A549 treated with Mapracorat at 1 μM for 4 hours (cell line): ENCODE measurements at places on chromosomes 2 and 18. TPM values are rescaled to one million over a fixed set of nuclear protein-coding genes. Genes with fewer than 3 reads are reported as not detected.

The CNGA3 gene
- 0.06 TPM in 1 of 5 replicates, not detected in the others for total RNA-seq

The WNT10A gene
- 0.10 to 0.16 TPM (median 0.12 TPM) in 4 of 5 replicates, not detected in the other for total RNA-seq

The FAM237A gene
- total RNA-seq, result not detected in 5 replicates

The KLF7 gene
- total RNA-seq, result 19.7 to 32.2 TPM (median 26.1 TPM) in 5 replicates
